ENCODE measurements at places on chromosomes 13 and 19.

- H3K27ac ChIP-seq: no peak overlapping the region
- no peak for DNase-seq
- peaks cover 43% of the 10 kb centered on the region for H3K27me3 ChIP-seq
- H3K4me1 ChIP-seq: no peaks in the 10 kb centered on the region
- no peak overlapping the region for H3K4me3 ChIP-seq
These were observed 5.3 kb downstream of the DCLK1 start for GRCh38 chr13:36125841-36126240.

DNA sequence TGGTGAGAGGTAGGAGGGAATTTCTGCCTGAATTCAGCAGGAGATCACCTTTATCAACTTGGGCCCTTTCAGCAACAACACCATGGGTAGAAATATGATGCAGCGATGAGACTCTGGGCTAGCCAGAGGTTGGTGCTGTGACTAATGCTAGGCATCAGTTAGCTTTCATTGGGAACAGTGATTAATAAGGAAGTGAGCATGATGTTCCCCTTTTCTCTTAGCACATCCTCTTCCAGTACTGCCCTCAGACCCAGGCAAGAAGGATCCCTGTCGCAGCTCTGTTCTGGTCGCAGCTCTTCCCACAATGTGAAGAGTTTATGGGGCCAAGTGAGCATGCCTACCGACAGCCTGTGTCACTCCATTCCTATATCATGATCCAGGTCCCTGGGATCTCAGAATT is 100.5 kb downstream of the FLT1 start:
- H3K4me3 ChIP-seq: no peak overlapping the region
- no peaks in the 10 kb centered on the region for H3K36me3 ChIP-seq
- peaks cover 9% of the 10 kb centered on the region for H3K4me1 ChIP-seq
- H3K27me3 ChIP-seq: no peaks in the 10 kb centered on the region
- no peak overlapping the region for H3K27ac ChIP-seq

GRCh38 chr19:29965492-29965891 is 23.5 kb downstream of the URI1 start:
- no peak for DNase-seq
- no peaks in the 10 kb centered on the region for H3K36me3 ChIP-seq
- no peak overlapping the region for H3K27ac ChIP-seq
- H3K27me3 ChIP-seq: no peaks in the 10 kb centered on the region
- no peak overlapping the region for H3K4me3 ChIP-seq

GRCh38 chr19:51391073-51391611 is 751 bp upstream of the C19orf84 start:
- no peak for DNase-seq
- H3K36me3 ChIP-seq: no peaks in the 10 kb centered on the region
- H3K27ac ChIP-seq: no peak overlapping the region
- no peaks in the 10 kb centered on the region for H3K27me3 ChIP-seq

DNA sequence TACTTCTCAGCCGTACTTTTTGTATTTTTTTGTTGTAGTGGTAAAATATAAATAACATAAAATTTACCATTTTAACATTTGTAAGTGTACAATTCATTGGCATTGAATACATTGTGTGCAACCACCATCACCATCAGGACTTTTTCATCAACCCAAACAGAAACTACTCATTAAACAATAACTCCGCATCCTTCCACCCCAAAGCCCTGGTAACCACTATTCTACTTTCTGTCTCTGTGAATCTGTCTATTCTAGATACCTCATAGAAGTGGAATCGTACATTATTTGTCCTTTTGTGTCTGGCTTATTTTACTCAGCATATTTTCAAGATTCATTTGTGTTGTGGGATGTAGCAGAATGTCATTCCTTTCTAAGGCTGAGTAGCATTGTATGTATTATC is 38.5 kb downstream of the USPL1 start:
- no peak for DNase-seq
- H3K4me1 ChIP-seq: peaks cover 43% of the 10 kb centered on the region
- peaks cover 11% of the 10 kb centered on the region for H3K36me3 ChIP-seq
- no peak overlapping the region for H3K27ac ChIP-seq
- H3K4me3 ChIP-seq: no peak overlapping the region

- DNase-seq: peak; percentile 38
- peak overlapping the region; percentile 90 for H3K4me3 ChIP-seq
- peak overlapping the region; percentile 5 for H3K27ac ChIP-seq
- H3K36me3 ChIP-seq: no peaks in the 10 kb centered on the region
- no peaks in the 10 kb centered on the region for H3K27me3 ChIP-seq
- peaks cover 17% of the 10 kb centered on the region for H3K4me1 ChIP-seq
These were observed 689 bp downstream of the DCUN1D2 start for GRCh38 chr13:113489549-113490495.

DNA sequence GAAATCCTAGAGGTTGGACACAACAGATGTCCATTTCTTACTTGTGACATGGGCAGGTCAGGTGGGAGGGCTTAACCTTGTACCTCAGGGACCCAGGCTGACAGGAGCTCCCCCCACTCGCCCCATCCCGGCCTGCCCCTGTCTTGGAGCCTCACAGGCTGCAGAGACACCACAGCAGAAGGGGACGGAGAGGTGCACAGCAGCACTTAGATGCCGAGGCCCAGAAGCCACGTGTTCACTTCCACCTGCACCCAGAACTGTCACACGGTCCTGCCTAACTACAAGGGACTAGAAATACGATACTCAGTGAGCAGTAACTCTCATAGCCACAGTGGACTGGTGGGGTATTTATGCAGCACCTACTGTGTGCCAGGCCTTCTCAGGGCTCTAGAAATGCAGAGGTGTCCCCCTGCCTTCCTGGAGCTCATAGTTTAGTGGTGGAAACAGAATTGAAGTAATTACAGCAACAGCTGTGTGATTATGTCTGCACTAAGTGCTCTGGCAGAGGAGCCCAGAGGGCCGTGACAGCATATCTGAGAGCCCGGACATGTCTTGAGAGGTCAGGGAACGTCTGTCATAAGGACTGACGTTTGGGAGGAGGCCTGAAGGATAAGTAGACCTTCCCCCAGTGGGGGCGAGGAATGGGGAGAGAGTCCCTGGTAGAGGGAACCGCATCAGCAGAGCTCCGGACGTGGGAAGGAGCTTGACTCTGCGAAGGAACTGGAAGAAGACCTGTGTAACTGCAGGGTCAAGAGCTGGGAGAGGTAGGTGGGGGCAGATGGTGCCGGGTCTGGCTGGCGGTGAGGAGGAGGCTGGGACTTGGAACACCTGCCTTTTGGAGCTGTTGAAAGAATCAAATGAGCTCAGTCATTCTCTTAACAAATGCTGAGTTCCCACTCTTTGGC is 130.0 kb downstream of the SIPA1L3 start:
- H3K4me3 ChIP-seq: no peak overlapping the region
- DNase-seq: peak; percentile 36
- no peaks in the 10 kb centered on the region for H3K27me3 ChIP-seq
- no peaks in the 10 kb centered on the region for H3K36me3 ChIP-seq
- peak overlapping the region; percentile 38 for H3K27ac ChIP-seq
- peaks cover 18% of the 10 kb centered on the region for H3K4me1 ChIP-seq

DNA sequence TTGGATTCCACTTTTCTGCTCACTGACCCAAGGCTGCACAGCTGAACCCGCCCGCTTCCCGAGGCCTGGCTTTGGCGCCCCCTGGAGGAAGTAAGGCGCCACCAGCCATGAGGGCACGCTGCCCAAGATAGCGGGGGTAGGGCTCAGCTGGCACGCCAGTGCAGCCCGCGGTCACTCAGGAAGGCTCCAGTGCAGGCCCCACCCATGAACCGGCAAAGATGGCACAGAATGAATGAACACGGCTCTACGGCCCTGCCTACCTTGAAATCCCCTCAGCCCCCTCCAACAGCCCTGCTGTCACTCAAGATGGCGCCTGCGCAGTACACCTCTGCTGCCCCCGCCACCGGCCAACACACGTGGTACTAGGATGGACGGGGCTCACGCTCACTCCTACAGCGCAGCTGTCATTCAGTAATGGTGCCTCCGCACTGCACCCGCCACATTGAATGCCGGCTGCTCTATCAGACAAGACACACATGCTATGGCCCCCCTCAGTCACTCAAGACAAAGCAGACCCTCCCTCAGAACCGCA is 3.0 kb downstream of the PEG3 start:
- DNase-seq: no peak
- H3K27ac ChIP-seq: no peak overlapping the region
- no peaks in the 10 kb centered on the region for H3K27me3 ChIP-seq
- no peaks in the 10 kb centered on the region for H3K36me3 ChIP-seq
- no peaks in the 10 kb centered on the region for H3K4me1 ChIP-seq

- no peaks in the 10 kb centered on the region for H3K4me1 ChIP-seq
- no peaks in the 10 kb centered on the region for H3K36me3 ChIP-seq
- H3K4me3 ChIP-seq: no peak overlapping the region
These were observed 338.6 kb downstream of the KCNRG start for GRCh38 chr13:50353651-50354415.

- no peaks in the 10 kb centered on the region for H3K27me3 ChIP-seq
- H3K27ac ChIP-seq: no peak overlapping the region
- no peaks in the 10 kb centered on the region for H3K4me1 ChIP-seq
These were observed 17.3 kb downstream of the DIAPH3 start for GRCh38 chr13:60146471-60146870.

GRCh38 chr13:113064534-113065405 is 40.8 kb upstream of the F7 start:
- no peaks in the 10 kb centered on the region for H3K27me3 ChIP-seq
- no peaks in the 10 kb centered on the region for H3K4me1 ChIP-seq
- H3K4me3 ChIP-seq: no peak overlapping the region
- DNase-seq: no peak
- H3K36me3 ChIP-seq: no peaks in the 10 kb centered on the region

DNA sequence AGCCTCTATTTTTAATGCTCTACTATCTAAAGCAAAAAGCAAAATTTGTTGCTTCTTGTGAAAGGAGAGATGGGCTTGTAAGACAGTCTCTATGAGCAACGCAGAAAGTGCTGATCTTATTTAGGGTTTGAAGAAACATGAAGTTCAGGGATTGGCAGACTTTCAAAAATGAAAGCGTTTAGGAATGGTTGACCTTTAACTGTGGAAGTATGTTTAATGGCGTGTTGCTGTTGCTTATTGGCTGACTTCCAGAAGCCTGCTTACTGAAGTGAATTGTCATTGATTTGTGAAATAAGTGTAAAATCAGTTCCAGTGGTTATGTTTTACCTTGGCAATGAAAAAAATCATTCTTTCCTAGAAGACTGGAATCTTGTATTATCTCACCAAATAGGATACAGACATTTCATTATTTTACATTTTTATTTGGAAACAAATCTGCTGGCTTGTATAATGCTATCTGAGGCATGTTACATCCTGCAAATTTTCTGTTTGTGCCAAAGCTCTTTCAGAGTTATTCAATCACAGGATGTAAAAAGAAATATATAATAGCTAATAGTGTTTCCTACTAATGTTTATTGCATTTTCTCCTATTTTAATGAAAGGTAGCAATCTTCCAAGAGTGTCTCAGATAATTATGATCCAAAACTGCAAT is 221.3 kb upstream of the SLITRK6 start:
- DNase-seq: peak; percentile 68
- no peak overlapping the region for H3K4me3 ChIP-seq
- no peaks in the 10 kb centered on the region for H3K4me1 ChIP-seq
- H3K27ac ChIP-seq: no peak overlapping the region
- no peaks in the 10 kb centered on the region for H3K36me3 ChIP-seq
- H3K27me3 ChIP-seq: no peaks in the 10 kb centered on the region

DNA sequence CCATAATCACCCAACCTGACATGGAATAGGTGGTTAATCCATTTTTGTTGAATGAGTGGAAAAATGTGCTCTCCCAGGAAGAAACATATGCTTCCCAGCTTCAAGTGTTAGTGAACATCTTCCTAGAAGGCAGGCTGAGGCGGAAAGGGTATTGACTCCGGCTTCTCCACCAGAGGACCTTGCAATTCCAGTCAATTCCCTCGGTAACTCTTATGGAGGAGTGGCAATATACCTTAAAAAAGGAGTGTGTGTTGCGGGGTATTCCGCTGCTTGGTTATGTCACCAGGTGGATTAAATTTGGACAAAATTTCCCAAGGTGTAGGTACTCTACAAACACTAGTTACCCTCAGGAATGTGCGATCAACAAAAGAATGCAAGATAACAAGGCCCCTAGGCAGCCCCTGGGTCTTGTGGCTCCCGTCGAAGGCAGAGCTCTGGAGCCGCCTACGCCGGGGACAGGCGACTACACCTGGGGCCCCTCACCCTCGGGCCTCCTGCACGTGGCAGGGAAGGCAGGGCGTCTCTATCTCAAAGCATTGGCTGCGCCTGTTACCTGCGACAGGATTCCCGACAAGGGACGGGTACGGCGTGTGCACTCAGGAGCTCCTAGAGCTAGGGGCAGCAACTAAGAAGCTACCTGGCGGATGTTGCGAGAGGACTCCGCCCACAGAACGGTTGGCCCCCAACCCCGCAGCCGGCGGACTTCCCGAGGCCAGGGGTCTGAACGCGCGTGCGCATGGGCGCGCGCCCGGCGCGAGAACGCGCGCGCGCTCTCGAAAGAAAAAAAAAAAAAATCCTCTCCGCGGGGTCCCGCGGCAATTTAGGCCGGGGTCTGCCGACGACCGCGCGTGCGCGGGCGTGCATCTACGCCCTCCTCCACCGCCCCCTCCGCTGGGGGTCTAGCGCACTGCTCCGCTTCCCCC is at the start of gene WDR87:
Gene WDR87 (minus strand): TSS at position 649 of the 923 bp plus-strand sequence. CDS start 8,355 bp downstream, outside the sequence.
- H3K4me3 ChIP-seq: peak within 1 kb of the TSS; percentile 69
- H3K4me1 ChIP-seq: peaks cover 9% of the 10 kb centered on the region
- no peaks in the 10 kb centered on the region for H3K27me3 ChIP-seq
- no peaks in the 10 kb centered on the region for H3K36me3 ChIP-seq
- H3K27ac ChIP-seq: peak within 1 kb of the TSS; percentile 82

- H3K36me3 ChIP-seq: no peaks in the 10 kb centered on the region
- H3K4me1 ChIP-seq: peaks cover 58% of the 10 kb centered on the region
- DNase-seq: no peak
- no peaks in the 10 kb centered on the region for H3K27me3 ChIP-seq
These were observed 54.2 kb downstream of the STARD13 start for GRCh38 chr13:33231339-33231738.

- H3K36me3 ChIP-seq: peaks cover 9% of the 10 kb centered on the region
- no peak for DNase-seq
- H3K27ac ChIP-seq: no peak overlapping the region
- no peak overlapping the region for H3K4me3 ChIP-seq
- H3K4me1 ChIP-seq: no peaks in the 10 kb centered on the region
These were observed 16.3 kb downstream of the DPP9 start for GRCh38 chr19:4707322-4707721.

- H3K36me3 ChIP-seq: no peaks in the 10 kb centered on the region
- no peak overlapping the region for H3K4me3 ChIP-seq
- peaks cover 78% of the 10 kb centered on the region for H3K27me3 ChIP-seq
- no peak for DNase-seq
- no peaks in the 10 kb centered on the region for H3K4me1 ChIP-seq
These were observed 4.6 kb downstream of the ICAM5 start for GRCh38 chr19:10294368-10294697.

GRCh38 chr19:38331728-38332127 is 3.9 kb upstream of the CATSPERG start:
- H3K36me3 ChIP-seq: no peaks in the 10 kb centered on the region
- no peaks in the 10 kb centered on the region for H3K4me1 ChIP-seq
- H3K4me3 ChIP-seq: no peak overlapping the region

- no peaks in the 10 kb centered on the region for H3K36me3 ChIP-seq
- no peak for DNase-seq
- H3K4me1 ChIP-seq: no peaks in the 10 kb centered on the region
- no peak overlapping the region for H3K4me3 ChIP-seq
These were observed 41.4 kb downstream of the UQCRFS1 start for GRCh38 chr19:29171525-29171924.

- H3K27ac ChIP-seq: no peak overlapping the region
- DNase-seq: no peak
- H3K36me3 ChIP-seq: no peaks in the 10 kb centered on the region
- H3K4me3 ChIP-seq: no peak overlapping the region
- H3K4me1 ChIP-seq: no peaks in the 10 kb centered on the region
These were observed 199.3 kb downstream of the RFC3 start for GRCh38 chr13:34017231-34017630.

Measured in cardiac muscle cell (in vitro differentiated cells and primary cell).